ENCODE measurements at places on chromosomes 1 and 21.

DNA sequence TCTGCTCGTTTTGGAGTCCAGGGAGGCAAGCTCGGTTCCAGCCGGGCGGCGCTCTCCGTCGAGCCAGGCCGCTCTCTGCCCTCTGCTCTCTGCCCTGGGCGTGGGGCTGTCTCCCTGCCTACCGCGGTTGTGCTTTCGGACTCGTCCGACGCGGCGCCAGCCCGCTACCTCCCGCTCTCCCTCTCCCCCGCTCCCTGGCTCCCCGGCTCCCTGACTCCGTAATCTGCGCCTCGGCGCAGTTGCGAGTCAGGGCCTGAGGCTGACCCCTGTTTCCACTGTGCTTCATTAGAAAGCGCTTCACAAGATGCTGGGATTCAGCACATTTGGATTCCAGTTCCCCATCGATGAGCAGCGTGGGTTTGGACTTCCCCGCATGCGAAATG lies 2.2 kb downstream of the SOX13 start:
- peak; percentile 21 for DNase-seq

- DNase-seq, result no peak
Observed at GRCh38 chr1:159960721-159961381, 6.8 kb upstream of the SLAMF9 start.

DNA sequence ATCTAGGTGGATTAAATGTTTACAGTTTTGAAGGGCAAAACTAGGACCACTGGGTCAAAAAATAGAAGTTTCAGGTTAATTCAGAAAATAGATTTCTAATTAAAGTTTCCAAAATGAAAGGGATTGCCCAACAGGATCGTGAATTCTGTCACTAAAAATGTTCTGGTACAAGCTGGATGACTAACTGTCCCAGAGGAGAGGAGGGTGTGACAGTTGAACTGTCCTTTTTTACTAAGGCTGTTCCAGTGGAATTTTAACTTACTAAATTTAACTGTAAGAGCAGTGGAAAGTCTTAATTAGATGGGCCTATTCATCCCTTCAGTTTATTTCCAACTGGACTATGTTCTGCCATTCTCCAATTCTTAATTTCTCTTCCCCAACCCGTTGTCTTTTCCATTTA lies 7.2 kb downstream of the SNX7 start:
- DNase-seq, result no peak

- DNase-seq, result peak; percentile 18
Observed at GRCh38 chr1:50422946-50423669, at the start of gene DMRTA2. Gene DMRTA2, minus strand, starts transcription at chr1:50423443. Its CDS starts 1,907 bp downstream, at chr1:50421536.

DNA sequence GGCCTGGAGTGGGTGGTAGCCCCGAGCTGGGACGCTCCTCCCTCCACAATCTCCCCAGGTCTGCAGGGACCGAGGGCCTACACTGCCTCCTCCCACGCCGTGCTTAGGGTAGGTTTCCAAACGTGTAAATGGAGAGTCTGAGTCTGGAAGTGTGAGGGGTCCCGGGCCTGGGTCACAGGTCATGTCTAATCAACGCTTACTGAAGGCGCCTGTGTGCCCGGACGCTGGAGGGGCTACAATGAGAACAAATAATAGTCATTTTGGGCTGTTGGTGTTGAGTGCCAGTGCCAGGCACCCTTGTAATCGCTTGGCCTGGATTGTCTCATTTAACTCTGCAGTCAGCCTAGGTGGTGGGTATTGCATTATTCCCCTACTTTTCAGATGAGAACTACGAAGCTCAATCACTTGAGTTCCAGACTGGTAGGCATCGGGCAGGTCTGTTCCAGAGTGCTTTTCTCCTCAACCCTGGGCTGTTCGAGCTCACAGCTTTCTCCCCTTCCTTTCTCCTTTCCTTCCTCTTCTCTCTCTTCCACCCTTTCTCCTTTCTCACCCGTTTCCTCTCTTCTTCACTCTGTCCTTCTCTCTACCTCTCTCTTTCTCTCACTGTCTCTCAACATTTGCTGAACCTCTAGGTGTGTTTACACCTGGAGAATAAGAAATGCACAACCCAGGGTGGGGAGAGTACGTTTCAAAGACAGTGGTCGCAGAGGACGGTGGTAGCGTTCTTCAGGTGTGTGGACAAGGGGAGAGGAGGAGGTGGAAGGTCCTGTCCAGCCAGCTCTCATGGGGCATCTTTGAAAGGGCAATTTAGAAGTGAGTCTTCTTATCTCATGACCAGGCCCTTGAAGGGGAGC lies 883 bp downstream of the SLC66A1 start:
- no peak for DNase-seq

DNA sequence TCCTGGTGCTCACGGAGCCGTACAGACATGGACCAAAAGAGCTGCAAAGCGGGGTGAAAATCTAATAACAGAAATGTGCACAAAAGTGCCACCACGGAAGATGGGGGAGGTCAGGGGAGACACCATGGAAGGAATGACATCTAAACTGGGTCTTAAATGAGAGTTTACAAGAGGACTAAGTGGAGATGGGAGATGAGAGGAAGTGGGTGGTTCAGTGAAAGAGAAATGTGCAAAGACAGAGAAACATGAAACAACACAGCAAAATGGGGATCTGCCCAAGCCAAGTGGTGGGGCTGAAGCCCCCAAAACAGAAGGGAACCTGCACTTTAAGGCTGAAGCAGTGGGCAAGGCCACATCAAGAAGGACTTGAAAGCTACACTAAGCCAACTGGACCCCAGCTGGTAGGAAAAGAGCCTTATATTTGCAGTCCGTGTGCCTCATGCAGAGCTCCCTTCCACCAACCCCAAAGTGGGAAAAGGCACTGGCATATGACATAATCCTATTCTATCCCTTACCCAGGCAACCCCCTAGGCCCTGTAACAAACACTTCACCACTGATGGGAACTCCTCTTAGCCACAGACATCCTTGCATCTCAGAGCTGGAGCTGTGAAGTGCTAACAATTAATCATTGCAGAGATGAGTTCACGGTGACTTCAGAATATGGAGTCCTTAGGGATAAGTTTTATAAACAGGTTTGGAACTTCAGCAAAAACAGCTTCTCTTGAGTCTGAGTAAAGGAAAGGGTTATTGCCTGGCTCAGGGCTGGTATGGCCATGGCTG lies 198.6 kb upstream of the EDN2 start:
- DNase-seq, result peak; percentile 30

- no peak for DNase-seq
Observed at GRCh38 chr1:227489572-227489971, 73.8 kb upstream of the ZNF678 start.

DNA sequence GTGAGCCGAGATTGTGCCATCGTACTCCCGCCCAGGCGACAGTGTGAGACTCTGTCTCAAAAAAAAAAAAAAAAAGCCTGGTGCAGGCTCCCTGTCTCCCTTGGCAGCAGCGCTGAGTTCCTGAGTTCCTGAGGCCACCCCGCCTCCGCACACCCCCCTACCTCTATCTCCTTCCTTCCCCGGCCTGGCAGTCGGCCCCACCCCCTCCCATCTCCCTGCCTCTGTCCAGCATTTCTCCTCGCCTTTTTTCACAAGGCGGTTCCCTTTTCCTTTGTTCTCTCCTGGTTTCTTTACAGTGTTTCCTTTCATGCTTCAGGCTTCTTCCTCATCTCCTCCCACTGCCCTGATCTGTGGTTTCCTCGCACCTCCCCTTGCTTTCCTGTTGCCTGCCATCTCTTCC lies 2.7 kb downstream of the RORC start:
- peak; percentile 42 for DNase-seq

DNA sequence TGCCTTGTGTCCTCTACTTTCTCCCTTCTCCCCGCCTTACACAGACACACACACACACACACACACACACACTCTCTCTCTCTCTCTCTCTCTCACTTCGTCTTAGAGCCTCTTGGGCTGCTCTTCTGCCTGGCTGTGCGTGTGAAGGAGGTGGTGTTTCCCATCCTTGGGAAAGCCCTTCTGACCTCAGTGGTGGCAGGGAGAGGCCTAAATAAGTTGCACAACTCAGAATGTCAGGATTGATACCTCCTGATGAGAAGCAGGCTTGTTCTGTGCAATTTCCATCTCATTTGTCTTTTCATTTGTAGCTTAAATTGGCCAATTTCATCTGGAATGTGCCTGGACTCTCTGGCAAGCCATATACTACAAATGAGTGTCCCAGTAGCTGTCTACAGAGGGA lies 25.0 kb downstream of the LRRN2 start:
- no peak for DNase-seq

DNA sequence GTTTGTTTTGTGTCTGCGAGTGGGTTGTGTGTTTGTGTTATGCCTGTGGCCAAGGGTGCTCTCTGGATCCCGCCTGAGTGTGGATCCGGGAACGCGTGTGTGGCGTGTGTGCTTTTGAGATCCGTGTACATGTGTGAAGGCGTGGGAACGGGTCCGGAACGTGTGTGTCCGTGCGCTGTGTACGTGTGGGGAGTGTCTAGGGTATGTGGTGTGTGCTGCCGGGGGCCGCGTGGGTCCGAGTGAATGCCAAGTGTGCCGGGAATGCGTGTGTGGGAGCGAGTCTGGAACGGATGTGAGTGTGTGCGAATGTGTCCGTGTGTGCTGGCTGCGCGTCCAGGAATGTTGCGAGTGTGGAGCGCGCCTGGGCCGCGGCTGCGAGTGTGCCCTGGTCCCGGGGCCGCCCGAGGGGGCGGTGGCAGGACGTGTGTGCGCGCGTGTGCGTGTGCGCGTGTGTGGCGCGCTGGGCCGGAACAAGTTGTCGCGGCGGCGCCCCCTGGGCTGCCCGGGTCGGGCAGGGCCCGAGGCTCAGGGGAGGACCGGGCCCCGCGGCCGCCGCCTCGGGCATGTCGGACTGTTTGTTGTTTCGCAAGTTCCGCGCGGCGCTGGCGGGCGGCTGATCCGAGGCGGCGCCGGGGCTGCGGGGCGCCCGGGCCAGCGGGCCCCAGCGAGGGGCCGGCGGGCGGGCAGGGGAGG lies 953 bp downstream of the PTPRU start:
- DNase-seq, result peak; percentile 40

GRCh38 chr1:154533952-154534844 lies 24.3 kb downstream of the UBE2Q1 start:
- DNase-seq, result no peak

DNA sequence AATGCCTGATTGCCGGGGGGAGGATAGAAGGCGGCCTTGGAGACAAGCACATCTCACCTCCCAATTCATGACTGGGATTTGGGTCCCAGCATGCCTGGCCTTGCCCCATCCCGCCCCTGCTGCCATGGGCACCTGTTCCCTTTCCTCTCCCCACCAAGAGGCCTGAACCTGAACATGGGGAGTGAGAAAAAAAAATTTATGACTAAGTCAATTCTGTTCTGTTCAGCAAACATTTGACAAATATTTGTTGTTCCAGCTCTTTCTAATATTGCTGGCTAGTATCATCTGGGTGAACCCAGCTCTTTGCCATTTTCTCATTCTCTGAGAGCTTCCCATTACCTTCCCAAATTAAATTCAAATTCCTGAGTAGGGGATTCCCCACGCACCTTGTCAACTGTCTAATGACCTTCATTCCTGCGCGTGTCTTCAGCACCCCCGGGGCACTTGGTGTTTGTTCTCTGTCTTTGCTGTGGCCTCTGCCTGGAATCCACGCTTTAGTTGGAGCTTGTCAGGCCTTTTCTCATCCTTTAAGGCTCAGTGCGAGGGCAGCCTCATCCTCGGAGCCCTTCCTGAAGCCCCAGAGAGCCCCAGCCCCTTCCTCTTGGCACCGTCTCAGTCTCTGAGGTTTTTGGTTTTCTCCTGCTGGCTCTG lies 42.8 kb downstream of the ARHGEF10L start:
- no peak for DNase-seq

DNA sequence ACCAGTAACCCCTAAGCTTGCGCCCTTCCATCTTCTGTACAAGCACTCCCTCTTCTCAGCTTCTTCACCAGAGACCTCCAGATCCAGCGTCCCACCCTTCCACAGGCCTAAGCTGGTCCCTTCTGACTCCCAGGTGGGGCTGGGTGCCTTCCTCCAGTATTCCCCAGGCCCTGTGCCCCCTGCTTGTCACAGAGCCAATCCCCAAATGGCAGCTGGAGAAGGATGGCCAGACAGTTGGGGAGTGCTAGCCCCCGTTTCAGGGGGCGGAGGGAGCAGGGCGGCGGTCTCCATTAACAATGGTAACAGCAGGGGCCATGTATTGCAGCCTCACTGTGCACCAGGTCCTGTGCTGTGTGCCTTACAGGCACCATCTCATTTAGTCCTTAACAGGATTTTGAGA lies 85.7 kb downstream of the KCNN3 start:
- DNase-seq, result no peak

- no peak for DNase-seq
Observed at GRCh38 chr1:41101076-41101475, 79.6 kb upstream of the SLFNL1 start.

- DNase-seq, result no peak
Observed at GRCh38 chr1:52444463-52444862, 40.1 kb downstream of the PRPF38A start.

GRCh38 chr1:62321446-62321845 lies 2.2 kb upstream of the KANK4 start:
- peak; percentile 43 for DNase-seq

DNA sequence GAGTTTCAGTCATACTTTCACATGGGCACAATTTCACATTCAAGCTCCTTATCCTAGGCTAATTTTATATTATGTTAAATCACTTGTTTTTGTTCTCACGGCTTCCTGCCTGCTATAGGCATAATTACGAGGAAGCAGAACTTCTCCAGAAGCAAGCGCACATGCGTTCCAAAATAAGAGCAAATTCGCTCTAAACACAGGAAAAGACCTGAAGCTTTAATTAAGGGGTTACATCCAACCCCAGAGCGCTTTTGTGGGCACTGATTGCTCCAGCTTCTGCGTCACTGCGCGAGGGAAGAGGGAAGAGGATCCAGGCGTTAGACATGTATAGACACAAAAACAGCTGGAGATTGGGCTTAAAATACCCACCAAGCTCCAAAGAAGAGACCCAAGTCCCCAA lies at the start of gene CORT:
Gene CORT, plus strand, starts transcription at position 281 of the 400 bp plus-strand sequence. CDS start 193 bp downstream, outside the sequence.
- no peak for DNase-seq

GRCh38 chr1:158005224-158005623 lies 11.8 kb downstream of the KIRREL1 start:
- no peak for DNase-seq

GRCh38 chr1:20143318-20143717 lies 4.2 kb downstream of the PLA2G2F start:
- DNase-seq, result no peak

GRCh38 chr1:33322870-33323585 lies 2.1 kb upstream of the A3GALT2 start:
- no peak for DNase-seq

- DNase-seq, result no peak
Observed at GRCh38 chr1:177871613-177872307, 98.1 kb downstream of the SEC16B start.

DNA sequence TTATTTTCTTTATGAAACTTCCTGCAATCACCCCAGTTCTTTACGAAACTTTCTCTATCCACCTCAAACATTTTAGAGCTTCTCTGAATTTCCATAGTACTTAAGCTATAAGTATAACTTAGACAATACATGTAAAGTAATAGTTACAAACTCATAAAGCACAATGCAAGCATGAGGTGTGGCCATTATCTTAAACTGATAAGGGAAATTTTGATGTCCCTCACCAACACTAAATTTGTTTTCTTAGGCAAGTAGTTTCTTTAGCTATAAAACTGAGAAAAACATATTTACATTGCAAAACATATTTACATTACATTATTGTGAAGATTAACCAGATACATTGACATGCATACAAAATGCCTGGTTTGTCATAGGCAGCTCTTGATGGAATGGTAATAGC lies 146.4 kb upstream of the ATP1B1 start:
- no peak for DNase-seq

All from suppressor macrophage treated with lipopolysaccharide for 4 hours (primary cell).